ENCODE measurements at places on chromosomes 12 and 14.
A peak's percentile ranks its signal among the peaks of the same experiment; 100 is the strongest.

DNA sequence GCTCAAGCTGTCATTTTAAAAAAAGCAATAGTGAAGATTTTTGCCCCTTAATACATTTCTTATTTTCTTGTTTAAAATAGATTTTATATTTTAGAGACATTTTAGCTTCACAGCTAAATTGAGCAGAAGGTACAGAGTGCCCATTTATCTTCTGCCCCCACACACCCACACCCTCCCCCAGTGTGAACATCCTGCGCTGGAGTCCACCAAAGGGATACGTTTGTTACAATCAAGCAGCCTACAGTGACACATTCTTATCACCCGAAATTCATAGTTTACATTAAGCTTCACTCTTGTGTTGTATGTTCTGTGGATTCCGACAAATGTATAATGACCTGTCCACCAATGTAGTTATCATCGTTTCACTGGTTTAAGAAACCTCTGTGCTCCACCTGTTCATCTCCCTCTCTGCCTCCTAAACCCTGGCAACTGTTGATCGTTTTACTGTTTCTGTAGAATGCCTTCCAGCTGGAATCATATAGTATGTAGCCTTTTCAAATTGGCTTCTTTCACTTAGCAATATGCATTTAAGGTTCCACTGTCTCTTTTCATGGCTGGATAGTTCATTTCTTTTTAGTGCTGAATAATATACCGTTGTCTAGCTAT is 91.0 kb upstream of the TRAF3 start:
- no peak for DNase-seq

DNA sequence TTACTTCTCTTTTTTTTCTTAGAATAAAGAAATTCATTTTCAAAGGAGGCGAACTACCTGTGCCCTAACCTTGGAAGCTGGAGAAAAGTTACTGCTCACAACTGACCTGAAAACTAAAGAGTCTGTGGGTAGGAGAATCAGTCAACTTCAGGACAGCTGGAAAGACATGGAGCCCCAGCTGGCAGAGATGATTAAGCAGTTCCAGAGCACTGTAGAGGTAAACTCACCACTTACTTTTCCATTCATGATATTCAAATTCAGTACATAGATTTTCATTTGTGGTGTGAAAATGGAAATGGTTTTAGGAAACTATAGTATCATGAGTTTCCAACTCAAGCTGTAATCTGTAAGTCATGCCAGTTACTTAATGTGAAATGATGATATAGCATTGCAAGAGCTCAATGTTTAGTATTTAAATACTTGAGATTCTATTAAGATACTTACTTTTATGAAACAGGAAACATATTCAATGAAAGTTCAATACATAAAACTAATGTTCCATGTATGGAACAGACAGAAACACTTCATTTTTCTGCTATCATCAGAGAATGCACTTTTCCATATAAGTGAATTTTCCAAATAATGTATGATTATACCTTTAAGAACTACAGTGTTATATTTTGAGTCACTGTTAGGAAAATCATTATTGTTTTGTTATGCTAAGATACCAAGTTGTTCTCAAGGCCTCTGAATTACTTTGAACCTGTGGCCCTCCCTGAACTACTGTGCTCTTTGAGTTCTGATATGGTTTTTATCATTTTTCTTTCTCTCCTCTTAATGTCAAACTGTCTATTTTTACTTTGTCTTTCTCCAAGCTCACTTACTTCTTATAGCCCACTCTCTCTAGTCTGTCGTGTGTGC is 119.0 kb downstream of the ESR2 start:
- DNase-seq = no peak

GRCh38 chr12:120397824-120398540 is 29.0 kb upstream of the MSI1 start:
- no peak for DNase-seq

GRCh38 chr14:102594514-102595175 is 2.2 kb downstream of the RCOR1 start:
- peak; percentile 74 for DNase-seq

- no peak for DNase-seq
Measured at GRCh38 chr12:107135177-107135576, 41.8 kb upstream of the CRY1 start.

DNA sequence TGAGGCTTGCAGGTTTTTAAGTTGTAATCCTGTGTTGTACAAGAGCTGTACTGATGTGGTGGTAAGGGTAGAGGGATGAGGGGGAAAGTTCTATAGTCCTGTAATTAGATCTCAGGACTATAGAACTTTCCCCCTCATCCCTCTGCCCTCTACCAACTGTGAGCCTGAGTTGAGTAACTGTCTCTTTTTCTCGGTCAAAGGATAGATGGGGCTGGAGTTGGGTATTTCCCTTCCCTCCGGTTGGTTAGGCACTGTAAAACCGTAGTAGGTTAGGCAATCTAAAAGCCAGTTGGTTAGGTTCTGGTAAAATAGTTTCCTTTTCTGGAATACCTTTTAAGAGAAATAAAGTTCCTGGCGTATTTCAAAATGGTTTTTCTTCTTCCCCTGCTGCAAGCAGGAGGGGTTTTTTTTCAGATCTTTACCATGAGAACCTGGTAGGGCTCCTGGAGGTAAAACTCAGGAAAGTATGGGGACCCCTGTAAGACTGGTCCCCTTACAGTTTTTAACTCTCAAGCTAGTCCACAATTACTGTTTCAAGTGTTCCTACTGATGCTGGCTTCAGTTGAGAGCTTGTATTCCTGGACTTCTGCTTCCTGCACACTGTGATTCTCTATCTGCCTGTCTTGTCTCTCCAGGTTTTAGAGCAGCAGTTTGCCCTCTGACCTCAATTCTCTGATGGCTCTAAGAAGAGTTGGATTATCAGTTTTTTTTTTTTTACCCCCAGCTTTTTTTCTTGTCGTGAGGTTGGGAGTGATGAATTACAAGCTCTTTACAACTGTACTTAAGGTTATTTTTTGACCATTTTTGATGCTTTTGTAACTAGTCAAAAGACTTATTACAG is 58.7 kb downstream of the FUT8 start:
- DNase-seq = no peak

DNA sequence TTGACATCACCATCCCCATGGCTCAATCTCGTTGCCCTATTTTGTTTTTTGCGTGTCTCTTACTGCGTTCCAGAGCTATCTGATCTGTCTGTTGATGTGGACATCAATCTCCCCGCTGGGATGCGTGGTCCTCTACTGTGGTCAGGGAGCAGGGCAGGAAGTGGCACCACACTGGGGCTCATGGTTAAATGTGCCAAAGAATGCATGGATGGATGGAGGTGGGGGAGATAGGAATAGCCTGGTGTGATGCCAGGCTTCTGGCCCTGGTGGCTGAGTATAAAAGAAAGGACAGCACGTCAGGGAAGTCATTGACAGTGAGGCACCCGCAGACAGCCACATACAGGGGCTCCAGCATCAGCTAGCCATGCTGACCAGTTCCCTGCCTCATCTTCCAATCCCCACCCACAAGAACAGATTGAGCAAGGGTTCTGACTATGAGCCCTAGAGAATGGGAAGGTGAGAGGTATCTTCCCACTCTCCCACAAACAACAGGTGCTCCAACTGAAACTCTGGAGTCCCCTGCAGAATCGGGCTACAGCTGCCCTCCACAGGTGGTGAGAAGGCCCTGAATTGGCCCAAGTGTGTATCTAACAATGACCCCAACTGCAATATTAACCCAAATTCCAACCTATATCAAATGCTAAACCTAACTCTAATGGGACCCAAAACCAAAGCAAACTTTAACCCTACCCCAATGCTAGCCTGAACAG is 2.7 kb upstream of the BEGAIN start:
- DNase-seq = no peak

DNA sequence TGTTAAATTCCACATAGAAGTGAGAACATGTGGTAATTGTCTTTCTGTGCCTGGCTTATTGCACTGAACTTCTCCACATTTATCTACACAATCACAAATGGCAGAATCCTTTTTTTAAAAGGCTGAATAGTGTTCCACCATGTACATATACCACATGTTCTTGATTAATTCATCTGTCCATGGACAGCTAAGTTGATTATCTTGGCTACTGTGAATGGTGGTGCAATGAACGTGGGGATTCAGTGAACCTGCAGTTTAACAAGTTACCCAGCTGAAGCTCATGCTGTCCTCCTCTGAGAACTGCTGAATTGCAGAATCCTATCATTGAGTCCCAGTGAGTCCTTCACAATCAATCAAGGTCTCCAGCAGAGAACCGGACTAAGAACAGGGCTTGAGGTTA is 74.9 kb downstream of the TBK1 start:
- DNase-seq = no peak

DNA sequence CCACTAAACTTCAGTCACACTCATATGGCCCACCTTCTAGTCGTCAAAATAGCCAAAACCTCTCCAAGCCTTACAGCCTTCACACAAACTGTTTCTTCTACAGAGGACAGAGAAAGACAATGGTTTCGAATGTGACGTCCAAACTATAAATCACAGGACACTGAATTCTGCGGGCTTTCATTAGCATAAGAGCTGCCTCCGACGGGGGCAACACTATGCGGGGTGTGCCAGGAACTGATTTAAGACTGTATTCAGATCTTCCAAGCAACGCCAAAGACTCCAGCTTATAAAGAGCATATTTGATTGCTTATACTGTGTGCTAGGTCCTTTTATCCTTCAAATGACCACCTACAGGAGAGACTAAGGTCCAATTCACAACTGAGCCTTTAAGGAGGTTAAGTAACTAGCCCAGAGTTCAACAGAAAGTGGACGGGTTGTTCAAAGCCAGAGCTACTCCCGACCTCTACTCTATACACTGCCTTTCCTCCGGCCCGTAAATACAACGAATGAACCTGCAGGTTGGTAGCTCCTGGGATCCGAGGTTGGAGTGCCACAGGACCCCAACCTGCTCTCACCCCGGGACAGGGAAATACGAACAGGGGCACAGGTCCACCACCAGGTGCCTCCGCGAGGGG is 575 bp downstream of the L2HGDH start:
- no peak for DNase-seq

- no peak for DNase-seq
Measured at GRCh38 chr12:3044141-3044630, 33.0 kb upstream of the TSPAN9 start.

DNA sequence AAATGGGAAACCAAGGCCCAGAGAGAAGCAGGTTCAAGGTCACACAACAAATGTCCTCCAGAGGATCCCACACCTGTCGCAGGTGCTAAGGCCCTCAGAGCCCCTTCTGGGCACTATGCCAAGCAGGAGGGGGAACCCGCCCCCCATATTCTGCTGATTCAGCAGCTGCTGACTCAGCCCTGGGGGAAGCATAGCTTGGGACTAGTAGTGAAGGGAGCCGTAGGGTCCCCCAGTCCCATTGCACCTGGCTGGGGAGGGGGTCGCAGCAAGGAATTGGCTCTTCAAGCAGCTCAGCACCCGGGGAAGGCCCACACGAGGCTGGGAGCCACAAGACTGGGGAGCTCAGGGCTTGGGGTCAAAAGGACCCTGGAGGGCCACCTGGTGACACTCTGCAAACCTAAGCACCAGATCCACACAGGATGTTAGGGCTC is 1.0 kb downstream of the RASAL1 start:
- DNase-seq = no peak

- no peak for DNase-seq
Measured at GRCh38 chr12:90683871-90684270, 271.1 kb downstream of the CCER1 start.

DNA sequence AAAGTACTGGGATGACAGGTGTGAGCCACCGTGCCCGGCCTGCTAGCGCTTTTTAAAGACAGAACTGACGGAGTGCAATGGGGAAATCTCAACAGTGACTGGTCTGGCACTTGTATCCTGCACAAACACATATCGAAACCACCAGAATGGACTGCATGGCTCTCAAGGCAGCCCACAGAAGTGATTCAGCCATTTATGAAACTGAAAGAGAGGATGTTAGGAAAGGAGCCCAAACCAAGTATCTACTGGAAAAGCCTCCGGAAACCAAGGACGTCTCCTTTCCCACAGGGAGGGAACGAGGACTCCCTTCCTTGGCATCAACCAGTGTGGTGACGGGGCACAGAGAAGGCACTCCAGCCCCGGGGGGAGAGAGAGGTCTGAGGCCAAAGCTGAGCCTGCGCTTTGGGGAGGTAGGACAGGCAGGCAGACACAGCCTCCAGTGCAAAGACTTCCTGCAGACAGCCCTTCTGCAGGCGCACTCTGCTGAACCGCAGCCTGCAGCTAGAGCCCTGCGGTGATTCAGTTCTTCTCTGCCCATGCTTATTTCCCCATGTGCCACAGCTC is 16.5 kb downstream of the SLC15A4 start:
- no peak for DNase-seq

DNA sequence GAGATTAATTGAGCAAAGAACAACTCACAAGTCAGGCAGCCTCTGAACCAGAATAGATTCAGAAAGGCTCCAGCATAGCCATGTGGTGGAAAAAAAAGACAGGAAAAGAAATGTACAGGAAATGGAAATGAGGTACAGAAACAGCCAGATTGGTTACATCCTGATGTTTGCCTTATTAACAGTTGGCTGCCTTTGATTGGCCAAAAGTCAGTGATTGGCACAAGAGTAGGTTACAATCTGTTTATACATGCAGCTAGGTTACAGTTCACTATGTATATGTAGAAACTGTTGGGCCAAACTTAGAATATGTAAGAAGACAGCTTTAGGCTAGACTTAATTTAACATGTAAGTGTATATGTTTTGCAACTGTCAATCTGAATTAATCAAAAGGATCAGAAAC is 118.9 kb downstream of the UNC79 start:
- DNase-seq = no peak

Measured in CD4-positive, alpha-beta T cell treated with Interleukin-21 for 1 hour (primary cell).